T follicular helper cell (primary cell): ENCODE measurements at places on chromosomes 13 and 19.

GRCh38 chr13:101942038-101942437 lies 459.8 kb downstream of the FGF14 start:
- no peak for DNase-seq

DNA sequence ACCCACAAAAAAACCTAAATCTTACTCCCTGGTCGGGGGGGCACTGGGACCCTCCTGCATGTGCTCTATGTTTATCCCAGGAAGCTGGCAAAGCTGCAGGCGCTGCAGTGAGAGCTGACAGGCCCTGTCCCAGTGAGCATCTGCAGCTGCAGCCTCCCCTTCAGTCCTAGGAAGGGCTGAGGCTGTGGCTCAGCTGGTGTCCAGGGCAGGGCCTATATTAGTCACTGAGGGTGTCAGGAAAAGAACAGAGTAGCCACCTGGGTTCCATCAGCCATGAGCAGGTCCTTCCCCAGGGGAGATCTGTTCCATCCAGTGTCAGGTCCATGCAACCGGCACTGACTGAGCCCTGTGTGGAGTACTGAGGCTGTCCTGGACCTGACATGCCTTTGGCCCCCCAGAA lies 120.5 kb downstream of the TNFRSF19 start:
- DNase-seq, result no peak

DNA sequence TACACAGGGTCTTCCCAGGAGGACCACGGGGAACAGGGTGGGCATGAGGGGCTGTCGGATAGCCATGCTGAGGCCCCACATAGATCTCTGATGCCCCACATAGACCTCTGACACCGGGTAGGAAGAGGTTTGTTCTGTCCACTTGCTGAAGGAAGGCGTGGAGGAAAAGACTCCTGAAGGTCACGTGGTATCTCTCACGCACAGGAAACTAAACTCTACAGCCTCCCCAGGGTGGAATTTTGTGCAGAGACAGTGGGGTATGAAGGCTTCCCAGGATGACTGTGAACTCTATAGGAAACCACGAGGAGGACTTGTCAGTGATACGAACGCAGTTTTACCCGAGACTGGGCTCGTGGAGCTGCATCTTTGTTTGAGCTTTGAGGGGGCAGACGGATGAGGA lies 2.8 kb downstream of the EVI5L start:
- DNase-seq, result no peak

GRCh38 chr19:12293777-12294248 lies 870 bp downstream of the ZNF44 start:
- DNase-seq, result peak; percentile 19

DNA sequence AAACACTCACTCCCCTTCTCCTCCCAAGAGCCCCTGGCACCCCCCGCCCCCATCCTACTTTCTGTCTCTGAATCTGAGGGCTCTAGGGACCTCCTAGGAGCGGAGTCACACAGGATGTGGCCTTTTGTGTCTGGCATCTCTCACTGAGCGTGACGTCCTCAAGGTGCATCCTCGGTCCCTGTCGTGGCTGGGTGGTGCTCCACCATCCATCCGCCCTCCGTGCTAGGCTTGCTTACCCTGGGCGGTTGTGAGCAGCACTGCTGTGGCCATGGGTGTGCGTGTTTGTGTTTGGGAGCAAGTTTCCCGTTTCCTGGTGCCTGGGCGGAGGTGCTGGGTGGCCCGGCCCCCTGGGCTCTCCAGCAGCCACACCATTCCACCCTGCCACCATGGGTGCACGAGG lies 12.2 kb downstream of the PLEKHJ1 start:
- no peak for DNase-seq

DNA sequence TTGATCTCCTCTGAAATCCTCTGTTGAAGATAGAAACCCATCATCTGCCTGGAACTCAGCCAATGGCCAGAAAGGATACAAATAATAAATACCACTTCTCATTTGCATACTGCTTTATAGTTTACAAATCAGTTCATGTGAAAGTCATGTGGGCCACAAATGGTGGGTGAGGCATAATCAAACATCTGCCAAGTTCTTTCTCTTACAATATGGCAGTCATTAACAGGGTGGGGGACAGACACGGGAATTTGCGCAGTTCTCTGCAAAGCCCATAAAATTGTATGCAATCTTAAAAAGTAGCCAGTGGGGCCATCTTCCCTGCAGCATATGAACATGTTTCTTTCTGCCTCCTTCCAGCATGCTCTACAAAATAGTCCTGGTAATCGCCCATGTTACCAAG lies 59.6 kb downstream of the NUFIP1 start:
- no peak for DNase-seq

GRCh38 chr19:40601134-40601974 lies at the start of gene LTBP4:
Gene LTBP4, plus strand, starts transcription at chr19:40601369. Its CDS starts 19 bp downstream, at chr19:40601388.
- DNase-seq, result no peak

- no peak for DNase-seq
Observed at GRCh38 chr19:40057166-40057565, 1.1 kb upstream of the ZNF780B start.

DNA sequence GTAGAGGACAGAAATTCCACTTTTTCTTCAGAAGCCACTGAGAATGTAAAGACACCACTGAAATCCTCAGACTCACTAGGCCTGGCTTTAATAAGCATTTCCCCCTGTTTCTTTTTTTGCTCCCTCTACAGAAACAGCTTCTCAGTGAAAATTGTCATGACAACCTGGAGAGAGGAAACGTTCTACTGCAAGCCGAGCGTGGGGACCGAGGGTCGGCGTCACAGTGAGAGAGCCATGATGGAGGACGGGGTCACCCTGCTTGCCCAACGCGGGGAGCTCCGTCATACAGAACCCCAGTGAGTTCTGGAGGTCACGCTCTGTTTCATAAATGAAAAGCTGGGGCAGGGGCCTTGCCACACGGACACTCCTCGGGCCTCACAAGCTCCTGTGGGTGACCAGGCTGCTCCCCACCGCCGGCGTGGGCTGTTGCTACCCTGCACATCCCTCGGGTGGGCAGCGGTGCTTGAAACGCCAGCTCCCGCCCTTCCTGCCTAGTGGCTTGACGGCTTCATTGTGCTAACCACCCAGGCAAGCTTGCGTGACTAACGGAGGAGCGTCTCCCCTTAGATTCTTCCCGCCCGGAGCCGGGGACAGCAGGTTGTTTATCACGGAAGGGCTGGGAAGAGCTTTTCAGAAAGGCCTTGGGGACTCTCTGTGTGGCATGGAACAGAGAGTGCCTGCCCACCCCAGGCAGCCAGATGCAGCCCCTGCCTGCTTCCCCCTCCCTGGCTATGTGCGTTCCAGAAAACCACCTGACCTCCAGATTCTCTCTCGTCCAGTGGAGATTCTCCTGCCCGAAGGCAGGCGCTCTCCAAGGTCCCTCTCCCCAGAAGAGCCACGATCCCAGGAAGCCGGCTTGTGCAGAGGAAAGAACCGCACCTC lies 153.6 kb downstream of the KATNAL1 start:
- DNase-seq, result no peak

GRCh38 chr13:102172406-102172805 lies 229.4 kb downstream of the FGF14 start:
- DNase-seq, result no peak

DNA sequence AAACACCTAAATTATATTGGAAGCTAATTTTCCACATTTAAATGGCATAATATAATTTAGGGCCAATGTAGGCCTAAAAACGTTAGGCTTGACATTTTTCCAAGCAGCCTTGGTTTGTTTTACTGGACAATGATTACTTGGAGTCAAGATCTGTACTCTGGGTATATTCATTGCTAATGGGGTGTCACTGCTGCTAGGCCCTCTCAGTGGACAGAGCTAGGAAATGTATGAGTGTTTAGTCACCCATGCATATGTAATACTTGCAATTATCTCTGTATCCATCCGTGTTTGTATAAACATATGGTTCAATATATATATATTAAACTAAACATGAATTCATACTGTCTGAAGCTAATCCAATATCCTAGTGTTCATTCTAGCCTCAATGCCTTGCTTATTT lies 598.1 kb downstream of the DCT start:
- no peak for DNase-seq

DNA sequence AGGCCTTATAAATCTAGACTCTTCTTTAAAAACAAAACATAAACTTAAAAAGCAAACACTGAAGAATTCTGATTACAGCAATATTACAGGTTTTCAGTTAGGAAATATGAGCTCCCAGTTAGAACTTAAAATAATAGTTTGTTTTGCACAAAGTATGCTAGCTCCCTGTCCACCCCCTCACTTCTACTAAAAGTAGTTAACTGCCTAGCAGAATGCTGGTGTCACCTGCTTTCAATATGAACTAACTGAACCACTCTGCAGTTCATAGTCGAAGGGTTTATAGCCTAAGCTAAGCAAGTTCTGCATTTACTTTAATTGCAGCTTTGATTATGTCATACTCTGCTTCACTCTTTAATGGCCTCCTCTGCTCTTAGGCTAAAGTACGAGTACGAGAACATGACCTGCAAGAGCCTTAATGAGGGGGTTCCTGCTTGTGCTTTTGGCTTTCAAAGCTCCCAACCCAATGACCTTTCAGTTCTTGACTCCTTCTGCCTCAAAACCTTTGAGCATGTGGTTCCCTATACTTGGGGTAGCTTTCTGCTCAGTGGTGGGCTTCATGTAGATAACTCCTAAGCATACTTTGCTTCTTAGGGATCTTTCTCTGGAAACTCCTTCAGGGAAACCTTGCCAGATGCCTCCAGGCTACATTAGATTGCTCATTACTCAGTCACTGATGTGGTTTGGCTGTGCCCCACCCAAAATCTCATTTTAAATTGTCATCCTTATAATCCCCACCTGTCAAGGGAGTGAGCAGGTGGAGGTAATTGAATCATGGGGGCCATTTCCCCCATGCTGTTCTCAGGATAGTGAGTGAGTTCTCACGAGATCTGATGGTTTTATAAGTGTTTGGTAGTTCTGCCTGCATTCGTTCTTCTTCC lies 278.9 kb upstream of the ARGLU1 start:
- DNase-seq, result no peak

GRCh38 chr19:14400951-14401431 lies 18.1 kb downstream of the DDX39A start:
- no peak for DNase-seq

DNA sequence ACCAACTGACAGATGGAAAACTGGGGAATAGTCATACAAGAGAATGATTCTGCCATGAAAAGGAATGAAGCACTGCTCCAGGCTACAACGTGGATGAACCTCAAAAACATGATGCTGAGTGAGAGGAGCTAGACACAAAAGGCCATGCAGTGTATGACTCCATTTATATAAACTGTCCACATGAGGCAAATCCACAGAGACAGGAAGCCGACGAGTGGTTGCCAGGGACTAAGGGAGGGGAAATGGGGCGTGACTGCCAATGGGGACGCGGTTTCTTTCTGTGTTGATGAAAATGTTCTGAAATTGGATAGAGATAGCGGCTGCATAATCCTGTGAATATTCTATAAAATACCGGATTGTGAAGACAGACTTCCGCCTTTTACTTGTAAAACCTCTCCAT lies 10.2 kb downstream of the SMIM7 start:
- no peak for DNase-seq

- DNase-seq, result no peak
Observed at GRCh38 chr13:92038905-92039304, 640.5 kb downstream of the GPC5 start.

DNA sequence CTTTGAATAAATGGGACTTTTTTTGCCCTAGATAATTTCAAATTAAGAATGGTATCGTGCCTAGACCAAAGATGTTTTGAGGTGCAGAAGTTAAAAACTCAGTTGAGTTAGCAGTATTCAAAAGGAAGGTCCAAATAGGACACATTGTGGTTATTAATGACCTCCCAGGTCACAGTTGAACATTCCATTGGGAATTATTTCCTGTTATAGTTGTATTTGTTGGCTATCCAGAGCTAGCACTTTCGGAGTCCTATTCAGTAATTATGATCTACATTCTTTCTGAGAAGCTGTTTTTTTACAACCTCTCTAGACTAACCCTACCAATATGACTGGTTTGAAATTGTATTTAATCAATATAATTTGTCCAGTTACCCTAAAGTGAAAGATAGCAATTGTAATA lies 83.7 kb downstream of the MAB21L1 start:
- no peak for DNase-seq

- DNase-seq, result peak; percentile 19
Observed at GRCh38 chr19:2561895-2562294, 86.0 kb downstream of the GADD45B start.

DNA sequence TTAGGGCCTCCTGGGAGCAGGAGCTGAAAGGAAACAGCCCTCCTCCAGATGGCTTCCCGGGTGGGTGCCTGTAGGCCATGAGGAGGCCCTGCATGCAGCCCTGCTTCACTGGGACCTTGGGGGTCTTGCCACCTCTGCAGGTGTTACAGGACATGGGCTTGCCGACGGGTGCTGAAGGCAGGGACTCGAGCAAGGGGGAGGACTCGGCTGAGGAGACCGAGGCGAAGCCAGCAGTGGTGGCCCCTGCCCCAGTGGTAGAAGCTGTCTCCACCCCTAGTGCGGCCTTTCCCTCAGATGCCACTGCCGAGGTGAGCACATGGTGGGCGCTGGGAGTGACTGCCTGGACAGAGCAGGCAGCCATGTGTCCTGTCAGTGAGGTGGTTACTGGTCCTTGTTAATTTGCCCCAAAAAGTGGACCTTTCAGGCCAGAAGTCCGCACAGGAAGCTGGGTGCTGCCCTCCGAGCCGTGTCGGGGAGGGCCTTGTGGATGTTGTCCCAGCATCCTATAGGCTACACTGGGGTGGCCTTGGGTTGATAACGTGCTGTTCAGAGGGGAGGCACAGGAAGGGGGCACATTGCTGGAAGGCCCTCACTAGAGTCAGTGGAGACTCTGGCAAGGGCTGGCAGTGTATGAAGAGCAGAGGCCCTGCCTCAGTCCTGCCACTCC lies 18.7 kb upstream of the QTRT1 start:
- DNase-seq, result no peak

DNA sequence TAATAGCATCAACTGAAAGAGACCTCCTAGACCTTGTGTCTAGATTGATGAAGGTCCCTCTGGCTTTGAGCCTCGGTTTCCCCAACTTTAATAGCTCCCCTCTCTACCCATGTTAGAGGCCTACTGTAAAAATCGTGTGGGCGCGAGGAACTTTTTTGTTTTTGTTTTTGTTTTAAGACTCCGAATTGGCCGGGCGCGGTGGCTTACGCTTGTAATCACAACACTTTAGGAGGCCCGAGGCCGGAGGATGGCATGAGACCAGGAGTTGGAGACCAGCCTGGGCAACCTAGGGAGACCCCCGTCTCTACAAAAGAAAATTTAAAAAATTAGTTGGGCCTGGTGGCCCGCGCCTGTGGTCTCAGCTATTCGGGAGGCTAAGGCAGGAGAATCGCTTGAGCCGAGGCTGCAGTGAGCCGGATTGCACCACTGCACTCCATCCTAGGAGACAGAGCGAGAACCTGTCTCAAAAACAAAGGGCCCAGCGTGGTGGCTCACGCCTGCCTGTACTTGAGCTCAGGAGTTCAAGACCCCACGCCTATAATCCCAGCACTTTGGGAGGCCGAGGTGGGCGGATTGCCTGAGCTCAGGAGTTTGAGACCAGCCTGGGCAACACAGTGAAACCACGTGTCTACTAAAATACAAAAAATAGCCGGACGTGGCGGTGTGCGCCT lies 858 bp upstream of the PPP6R1 start:
- DNase-seq, result no peak

DNA sequence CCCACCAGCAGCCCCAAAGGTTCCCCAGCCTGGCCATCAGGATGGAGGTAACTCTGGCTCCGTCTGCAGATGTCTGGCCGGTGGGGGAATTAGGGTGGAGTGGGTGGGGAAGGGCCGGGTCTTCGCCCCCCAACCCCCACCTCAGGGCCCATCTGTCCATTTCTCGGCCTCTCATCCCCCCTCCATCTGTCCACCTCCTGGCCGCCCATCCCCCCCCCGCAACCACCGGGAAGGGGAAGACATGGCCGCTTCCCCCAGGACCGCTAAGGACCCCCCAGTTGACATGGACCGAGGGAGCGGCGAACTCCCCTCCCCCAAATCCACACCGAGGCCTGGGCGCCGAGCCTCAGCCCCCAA lies 793 bp downstream of the LRFN1 start:
- no peak for DNase-seq
